ENCODE measurements at places on chromosomes 3 and 15.
A peak's percentile ranks its signal among the peaks of the same experiment; 100 is the strongest.

DNA sequence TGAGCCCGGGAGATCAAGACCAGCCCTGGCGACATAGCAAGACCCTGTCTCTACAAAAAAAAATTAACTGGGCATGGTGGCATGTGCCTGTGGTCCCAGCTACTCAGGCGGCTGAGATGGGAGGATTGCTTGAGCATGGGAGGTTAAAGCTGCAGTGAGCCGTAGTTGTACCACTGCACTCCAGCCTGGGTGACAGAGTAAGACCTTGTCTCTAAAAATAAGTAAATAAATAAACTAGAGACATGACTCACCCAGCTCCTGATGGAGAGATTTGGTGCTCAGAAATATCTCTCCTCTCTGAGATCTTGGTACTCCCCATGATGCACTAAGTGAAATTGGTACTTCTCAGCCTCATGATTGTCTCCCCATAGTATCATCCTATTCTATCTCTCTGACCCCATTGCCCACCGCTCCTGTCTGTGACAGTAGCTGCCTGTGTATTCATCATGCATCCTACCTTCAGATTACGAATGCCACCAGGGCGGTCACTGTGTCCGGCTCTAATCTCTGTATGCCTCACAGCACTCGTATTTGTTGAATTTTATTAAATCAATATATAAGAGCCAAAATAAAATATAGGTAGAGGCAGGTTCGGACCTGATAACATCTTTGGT lies 50.9 kb downstream of the ABHD2 start:
- DNase-seq, result no peak

DNA sequence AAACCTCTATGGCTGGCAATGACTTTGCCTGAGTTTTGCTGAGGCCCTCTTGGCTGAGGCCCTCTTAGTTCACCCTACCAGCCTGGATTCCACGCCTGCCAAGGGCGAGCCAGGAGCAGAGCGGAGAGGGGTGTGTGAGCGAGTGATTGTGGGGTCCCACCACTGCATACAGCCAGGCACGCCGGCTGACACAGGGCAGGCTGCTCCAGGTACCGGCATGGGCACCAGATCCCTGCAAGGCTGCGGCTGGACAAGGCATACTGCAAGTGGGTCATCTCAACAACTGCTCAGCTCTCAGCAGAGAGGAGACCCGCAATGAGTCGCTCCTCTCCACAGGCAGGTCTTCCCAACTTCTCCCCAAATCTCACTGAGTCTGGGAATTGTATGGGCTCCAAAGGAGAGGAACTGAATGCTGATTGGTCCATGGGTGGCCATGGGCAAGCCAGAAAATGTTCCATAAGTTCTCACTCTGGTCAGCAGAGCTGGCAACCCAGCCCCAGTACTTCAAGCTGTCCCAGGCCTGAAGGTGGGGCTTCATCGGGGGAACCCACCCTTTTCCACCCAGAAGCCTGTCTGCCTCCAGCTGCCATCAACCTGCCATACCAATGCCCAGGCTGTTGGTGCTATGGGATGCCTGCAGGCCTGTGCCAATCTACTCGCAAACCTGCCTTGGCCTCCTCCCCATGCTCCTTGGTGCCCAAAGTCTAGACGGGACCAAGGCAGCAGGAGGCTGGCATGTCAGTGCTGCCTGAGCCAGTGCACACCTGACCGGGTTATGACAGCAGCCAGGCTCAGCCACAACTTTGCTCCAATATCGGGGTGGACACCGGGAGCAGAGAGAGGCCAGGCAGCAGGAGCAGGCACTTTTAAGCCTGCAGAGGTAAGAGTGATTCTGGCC lies 1273.6 kb upstream of the GBE1 start:
- no peak for DNase-seq

GRCh38 chr3:143658861-143659260 lies 189.4 kb downstream of the SLC9A9 start:
- no peak for DNase-seq

- no peak for DNase-seq
These were observed 38.4 kb downstream of the MEIS2 start for GRCh38 chr15:37061996-37062395.

DNA sequence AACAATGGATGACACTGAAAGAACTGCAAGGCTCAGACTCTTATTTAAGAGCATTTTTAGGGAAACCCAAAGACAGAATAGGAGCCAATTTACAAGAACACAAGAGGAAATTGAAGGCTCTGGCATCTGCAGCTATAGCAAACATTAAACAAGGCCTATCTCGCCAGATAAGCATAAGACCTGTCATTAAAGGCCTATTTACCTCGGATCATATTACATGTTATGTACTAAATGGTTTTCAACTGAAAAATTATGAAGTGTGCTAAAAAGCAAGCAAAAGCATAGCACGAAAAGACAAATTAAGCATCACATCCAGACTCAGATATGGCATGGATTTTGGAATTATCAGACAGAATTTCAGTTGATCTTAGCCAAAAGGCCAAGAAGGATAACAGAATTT lies 617.1 kb downstream of the SQOR start:
- no peak for DNase-seq

GRCh38 chr3:141388395-141388794 lies 20.1 kb downstream of the ZBTB38 start:
- no peak for DNase-seq

DNA sequence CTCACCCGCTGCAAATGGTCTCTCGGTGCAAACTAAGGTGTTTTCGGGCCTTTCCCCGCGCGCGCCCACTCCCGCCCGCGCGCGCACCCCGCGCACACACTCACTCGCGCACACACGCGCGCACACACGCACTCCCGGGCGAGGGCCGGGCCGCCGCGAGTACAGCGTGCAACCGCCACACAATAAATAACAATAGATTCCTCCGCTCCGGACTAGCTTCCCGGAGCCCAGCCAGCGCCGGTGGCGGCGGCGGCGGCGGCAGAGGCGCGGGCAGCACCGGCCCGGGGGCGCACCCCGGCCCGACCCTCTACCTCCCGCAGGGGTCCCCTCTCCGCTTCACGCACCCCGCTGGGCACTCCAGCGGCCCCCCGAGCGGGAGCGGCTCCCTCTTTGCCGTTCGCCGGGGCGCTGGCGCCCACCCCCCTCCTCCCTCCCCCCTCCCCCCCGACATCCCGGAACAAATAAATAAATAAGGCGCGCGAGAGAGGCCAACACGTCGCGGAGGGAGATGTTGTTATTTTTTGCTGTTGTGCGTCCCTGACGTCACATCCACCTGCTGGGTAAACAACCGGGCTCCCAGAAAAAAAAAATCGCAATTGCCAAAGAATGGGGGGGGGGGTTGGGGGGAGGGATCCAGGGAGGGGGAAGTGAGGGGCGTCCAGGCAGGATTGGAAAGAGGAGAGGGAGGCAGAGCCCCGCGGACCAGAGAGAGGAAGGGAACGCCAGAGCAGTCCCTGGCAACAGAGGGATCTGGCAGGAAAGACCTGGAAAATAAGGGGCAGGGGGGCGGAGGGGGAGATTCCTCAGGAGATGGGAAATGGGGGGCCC lies at the start of gene FOXP1:
FOXP1 (minus strand) TSS at position 163 of the 828 bp plus-strand sequence. CDS start 385,347 bp downstream, outside the sequence.
- DNase-seq, result peak; percentile 77

DNA sequence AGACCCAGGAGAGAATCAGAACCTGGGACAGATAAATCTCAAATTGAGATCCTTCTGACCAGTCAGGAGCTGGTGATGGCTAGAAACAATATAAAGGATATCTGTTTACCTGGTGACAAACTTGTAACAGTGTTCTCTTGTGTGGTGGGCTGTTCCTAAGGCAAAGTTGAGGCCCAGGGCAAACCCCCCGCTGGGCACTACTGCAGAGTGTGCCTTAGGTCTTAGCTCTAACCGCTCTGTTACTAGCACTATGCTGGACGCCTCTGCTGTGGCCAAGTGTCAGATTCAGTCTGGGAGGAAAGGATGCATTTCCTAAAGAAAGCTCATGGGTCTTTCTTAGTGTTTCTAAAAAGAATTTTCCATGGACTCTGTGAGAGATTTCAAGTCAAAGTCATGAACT lies 146.5 kb upstream of the MEIS2 start:
- DNase-seq, result no peak

GRCh38 chr3:143070977-143071551 lies 48.5 kb upstream of the CHST2 start:
- no peak for DNase-seq

GRCh38 chr15:68232449-68232848 lies 2.9 kb upstream of the CLN6 start:
- no peak for DNase-seq

DNA sequence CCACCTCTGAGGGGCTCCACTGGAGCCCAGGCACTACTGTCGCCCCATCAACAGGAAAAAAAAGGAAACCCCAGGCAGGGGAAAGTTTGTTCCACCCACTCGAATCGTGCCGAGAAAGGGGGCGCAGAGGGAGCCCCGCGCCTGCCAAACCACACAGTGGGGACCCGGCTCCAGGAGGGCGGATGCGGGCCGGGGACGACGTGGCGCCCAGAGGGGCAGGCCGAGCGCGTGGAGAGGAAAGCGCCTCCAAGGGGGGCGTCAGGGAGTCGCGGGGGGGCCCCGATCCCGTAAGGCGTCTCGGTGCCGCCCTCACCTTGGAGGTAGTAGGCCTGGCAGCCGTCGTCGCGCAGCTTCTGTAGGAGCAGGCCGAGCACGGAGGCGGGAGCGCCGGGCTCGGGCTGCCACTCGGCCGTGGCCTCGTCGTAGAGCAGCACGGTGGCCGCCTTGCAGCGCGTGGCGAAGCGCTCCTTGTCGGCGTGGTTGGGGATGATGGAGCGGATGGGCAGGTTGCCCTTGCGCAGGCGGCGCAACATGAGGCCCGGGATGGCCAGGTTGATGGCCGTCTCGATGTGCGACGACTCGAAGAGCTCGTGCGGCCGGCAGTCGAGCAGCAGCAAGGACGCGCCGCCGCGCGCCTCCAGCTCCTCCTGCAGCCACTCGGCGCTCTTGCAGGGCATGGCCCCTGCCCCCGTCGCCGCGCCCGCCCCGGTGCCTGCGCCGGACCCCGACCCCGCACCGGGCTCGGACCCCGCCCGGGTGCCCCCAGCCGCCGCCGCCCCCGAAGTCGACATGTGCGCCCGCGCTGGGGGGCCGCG lies 627 bp downstream of the DUSP7 start:
- DNase-seq, result peak; percentile 76

DNA sequence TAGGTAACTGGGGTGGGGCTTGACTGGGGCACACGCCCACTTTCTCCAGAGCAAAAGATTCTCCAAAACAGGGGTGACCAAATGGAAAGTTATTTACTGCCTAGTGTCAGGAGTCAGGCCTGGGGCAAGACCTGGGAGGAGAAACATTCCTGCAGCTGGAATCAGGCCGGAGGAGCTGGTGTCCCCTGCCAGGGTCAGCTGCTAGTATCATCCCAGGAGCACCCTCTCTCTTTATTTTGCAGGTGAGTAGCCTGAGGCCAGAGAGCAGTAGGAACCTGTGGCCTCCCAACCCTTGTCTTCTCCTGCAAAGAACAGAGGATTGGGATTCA lies 32.9 kb downstream of the DNAJB8 start:
- DNase-seq, result no peak

- DNase-seq, result no peak
These were observed 159.0 kb downstream of the FRMD5 start for GRCh38 chr15:44035781-44036699.

DNA sequence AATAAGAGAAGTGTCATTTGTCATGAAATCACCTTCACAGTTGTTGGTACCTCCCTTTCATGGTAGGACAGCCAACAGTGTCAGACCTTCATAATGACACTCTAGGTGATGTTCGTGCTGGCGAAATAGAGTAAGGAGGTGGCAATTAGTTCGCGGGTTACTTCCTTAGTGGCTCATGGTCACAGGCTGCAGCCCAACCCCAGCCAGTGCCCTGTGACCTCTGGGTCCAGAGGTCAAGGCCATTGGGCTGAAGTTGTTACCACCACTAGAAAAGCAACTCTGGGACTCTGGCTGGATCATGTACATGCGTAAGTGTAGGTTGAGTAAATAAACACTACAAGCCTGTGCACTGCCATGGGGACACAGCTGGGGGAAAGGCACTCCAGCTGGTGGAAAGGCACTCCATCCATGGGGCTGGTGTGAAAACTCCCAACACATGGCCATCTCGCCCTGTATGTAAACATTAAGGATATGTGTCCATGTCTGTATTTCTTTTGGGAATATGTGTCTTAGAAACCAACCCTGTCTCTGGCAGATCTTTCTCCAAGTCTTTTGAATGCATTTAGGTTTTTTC lies 106.7 kb downstream of the RYK start:
- no peak for DNase-seq

GRCh38 chr15:92753591-92753990 lies 98.0 kb upstream of the FAM174B start:
- DNase-seq, result no peak

- no peak for DNase-seq
These were observed 22.9 kb downstream of the FOXP1 start for GRCh38 chr3:71560665-71561064.

DNA sequence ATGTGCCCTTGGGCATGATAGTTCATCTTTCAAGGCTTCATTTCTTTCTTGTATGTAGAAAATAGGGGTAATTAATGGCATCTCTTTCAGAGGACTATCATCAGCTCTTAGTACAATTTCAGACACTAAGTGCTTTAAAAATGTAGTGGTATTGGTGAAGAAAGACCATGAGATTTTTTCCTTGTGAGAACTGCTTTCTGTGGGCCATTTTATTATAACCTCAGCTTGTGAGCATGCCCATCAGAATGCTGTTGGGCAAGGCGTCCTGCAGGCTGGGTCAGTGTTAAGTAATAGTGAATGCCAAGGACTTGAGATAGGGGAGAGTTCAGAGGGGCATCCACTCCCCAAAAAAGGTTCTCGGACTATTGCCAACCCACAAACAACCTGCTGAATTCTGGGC lies 187.9 kb downstream of the GHSR start:
- DNase-seq, result no peak

DNA sequence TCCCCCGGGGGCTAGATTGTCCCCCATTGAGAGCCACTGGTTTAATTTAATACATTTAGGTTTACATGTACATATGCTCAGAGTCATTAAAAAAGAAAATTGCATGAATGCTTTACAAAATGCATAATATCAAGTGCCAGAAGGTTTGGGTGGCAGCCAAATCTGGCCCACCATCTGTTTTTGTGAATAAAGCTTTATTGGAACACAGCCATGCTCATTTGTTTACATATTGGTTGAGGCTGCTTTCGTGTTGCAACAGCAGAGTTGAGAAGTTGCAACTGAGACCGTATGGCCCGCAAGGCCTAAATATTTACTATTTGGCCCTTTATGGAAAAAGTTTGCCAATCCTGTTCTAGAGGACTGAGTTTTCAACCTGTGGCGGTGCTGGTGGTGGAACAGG lies 32.1 kb upstream of the RGMA start:
- DNase-seq, result no peak

- no peak for DNase-seq
These were observed 70.4 kb downstream of the CBLB start for GRCh38 chr3:105798381-105798934.

Measured in activated T-cell treated with anti-CD3 and anti-CD28 coated beads, Interleukin-2, amount 50 U/mL, for 24 hours (primary cell).